ENCODE measurements at places on chromosomes 11 and 22.

- no peak for DNase-seq
Measured at GRCh38 chr22:35177811-35178210, 79.5 kb upstream of the HMGXB4 start.

GRCh38 chr22:50070366-50070765 is 12.3 kb upstream of the TTLL8 start:
- DNase-seq = no peak

DNA sequence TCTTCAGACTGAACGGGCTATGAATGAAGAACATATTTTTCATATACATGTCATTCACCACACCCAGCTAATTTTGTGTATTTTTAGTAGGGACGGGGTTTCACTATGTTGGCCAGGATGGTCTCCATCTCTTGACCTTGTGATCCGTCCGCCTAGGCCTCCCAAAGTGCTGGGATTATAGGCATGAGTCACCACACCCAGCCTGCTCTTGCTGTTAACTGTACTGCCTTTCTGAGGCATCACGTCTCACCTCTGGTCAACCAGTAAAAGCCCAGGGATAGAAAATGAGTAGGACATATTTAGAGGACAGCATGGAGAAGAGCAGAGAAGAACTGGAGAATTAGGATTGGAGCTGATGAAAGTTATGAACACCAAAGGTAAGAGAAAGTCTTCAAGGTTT is 55.6 kb downstream of the APOL3 start:
- no peak for DNase-seq

GRCh38 chr11:81080476-81080875 is 1639.6 kb upstream of the TENM4 start:
- DNase-seq = no peak

DNA sequence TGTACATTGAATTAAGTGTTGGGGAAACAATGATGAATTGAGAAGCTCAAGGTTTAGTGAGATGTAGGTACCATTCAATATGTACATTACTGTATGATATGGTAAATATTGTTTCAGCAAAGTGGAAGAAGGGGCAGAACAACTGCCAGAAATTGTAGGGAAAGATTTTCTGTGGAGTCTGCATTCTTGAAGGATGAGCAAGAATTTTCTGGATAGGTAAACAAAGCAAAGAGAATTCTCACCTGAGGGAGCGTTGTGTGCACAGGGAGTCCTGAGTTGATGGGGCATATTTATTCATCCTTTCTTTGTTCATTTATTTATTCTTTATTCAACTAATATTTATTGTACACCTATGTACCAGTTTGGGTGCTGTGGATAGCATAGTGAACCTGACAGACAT is 83.2 kb downstream of the TMEM135 start:
- no peak for DNase-seq

- DNase-seq = no peak
Measured at GRCh38 chr11:38598418-38598817, 2000.4 kb upstream of the RAG2 start.

DNA sequence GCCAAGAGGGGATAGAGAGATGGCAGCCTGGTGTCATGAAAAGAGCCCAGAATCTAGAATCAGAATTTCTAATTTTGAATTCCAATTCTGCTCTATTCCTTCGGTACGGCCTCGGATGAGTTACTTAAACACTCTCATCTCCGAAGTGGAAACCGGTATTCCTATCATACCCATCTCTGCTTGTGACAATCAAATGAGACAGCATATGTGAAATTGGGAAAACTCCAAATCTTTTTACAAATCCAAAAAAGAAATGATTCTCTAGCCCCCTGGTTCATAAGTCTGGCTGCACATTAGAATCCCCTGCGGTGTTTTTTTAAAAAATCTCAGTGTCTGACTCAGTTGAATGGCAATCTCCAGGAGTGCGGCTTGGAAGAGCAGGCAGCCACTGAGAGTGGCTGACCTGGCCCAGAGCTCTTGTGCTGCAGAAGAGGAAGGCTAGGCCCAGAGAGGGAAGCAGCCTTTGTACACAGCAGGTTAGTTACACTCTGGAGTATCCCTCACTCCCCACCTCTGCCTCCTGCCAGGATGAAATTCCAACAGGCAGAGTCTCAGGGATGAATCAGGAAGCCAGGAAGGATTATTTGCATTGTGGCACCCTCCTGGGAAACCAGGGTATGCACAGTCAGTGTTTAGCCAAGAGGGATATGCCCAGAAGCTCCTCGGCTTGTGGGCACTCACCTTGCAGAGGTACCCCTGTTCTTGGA is 93.6 kb upstream of the ISX start:
- DNase-seq = no peak
